A549 (cell line): ENCODE measurements at places on chromosomes 3 and 15.
A peak's percentile ranks its signal among the peaks of the same experiment; 100 is the strongest.

DNA sequence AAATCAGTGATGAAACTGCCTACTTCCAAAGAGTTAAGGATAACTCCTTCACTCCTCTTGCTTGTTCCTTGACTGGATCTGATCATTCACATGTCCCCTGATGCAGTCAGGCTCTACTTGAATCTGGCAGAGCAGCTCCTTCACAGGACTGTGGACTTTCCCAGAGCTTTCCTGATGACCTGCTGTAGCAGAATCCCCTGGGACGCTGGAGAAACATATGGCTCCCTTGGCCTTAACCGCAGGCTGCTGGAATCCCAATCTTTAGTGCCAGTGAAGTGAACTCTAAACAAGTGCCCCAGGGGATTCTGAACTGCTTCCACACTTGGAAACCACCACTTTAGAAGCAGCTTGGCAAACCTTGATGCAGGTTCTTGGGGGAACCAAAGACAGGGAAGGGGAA is 217.8 kb downstream of the CHST2 start:
- DNase-seq = no peak

- DNase-seq = no peak
Observed at GRCh38 chr3:29312960-29313452, 32.1 kb downstream of the RBMS3 start.

DNA sequence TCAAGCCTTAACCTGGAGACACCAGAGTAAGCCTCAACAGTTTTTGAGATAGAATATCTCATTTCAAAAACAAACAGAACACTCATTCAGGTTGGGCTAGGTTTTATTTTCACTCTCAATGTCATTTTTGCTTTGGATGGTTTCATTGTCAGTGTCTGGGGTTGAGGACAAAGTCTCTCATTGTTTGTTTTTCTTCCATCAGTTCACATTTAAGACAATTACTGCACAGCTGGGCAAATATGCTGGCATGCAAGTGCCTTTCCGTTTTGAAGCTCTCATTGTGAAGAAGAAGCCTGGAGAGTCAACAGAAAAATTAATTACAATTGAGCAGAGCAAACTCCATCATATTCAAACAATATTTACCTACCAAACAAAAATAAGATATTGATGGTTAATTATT is 1050.0 kb downstream of the TBL1XR1 start:
- DNase-seq = no peak

- no peak for DNase-seq
Observed at GRCh38 chr15:96332637-96333121, 2.2 kb downstream of the NR2F2 start.

GRCh38 chr3:195751560-195751959 is 30.8 kb downstream of the MUC20 start:
- no peak for DNase-seq

GRCh38 chr3:148606979-148607378 is 90.7 kb upstream of the AGTR1 start:
- DNase-seq = no peak

- DNase-seq = no peak
Observed at GRCh38 chr3:167166594-167167253, 213.4 kb downstream of the ZBBX start.

- peak; percentile 72 for DNase-seq
Observed at GRCh38 chr15:68497206-68497910, 65.4 kb upstream of the ITGA11 start.

- no peak for DNase-seq
Observed at GRCh38 chr15:99823346-99823745, 90.1 kb upstream of the LYSMD4 start.

- DNase-seq = no peak
Observed at GRCh38 chr3:164222197-164222596, 856.1 kb downstream of the SI start.

DNA sequence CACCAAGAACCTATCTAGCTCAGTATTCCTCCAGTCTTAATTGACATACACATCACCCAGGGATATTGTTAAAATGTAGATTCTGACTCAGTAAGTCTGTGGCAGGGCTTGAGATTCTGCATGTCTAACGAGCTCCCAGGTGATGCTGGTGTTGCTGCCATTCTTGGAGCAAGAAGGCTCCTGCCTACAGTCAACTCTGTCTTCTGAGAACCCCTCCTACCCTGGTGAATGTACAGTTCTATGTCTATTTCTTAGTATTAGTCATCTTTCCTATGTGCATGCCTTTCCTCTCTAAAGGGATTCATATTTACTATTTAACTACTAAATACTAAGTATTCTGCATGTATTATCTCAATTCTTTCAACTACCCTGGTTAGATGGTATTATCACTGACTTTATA is 268.7 kb downstream of the EDEM1 start:
- DNase-seq = no peak

DNA sequence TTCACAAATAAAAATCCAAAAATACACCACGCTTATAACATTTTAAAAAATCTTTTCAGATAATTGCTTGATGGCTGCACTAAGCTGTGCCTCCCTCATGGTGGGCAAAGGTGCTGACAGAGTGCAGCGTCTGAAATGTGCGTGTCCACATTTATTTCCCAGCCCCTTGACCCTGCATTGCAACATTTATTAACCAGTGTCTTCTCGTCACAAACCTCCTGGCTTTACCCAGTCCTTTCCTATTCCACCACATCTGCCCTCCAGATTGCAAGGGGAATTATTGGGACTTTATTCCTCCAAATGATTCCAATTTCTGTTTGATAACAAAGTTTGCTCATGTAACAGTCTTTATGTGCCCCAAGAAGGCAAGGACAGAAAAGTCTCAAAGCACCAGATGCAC is 5.5 kb downstream of the RASGRP1 start:
- no peak for DNase-seq

DNA sequence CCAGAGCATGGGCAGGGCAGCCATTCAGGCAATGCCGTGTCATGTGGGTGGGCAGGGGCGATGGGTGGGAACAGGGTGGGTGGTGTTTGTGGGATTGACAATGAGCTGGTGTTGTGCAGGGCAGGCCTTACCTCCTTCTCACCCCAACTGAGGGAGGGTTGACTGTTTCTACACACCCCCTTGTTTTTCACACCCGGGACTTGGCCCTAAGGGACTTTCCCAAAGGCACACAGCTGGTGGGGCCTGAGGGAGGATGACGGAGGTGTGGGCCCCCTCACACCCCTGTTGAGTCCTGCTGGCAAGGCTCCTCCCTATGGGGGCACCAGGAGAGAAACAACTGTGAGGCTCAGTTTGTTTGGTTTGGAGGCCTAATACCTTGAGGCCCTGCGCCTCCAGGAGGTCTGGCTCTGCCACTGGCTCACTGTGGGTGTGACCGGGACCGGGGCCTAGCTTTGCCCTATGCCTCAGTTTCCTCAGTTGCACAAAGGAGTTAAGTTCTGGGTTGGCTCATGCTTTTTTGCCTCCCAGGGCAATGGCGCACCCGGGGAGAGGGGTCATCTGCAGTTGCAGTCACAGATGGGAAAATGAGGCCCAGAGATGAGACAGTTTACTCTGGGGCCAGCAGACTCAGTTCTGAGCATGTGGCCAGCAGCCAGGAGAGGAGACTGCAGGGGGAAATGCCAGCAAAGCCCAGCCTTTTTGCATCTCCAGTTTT is 5.1 kb upstream of the DNAH1 start:
- no peak for DNase-seq

- DNase-seq = no peak
Observed at GRCh38 chr15:59687836-59688235, 1.3 kb downstream of the BNIP2 start.

- DNase-seq = no peak
Observed at GRCh38 chr3:47221798-47222197, 57.9 kb upstream of the SETD2 start.

- no peak for DNase-seq
Observed at GRCh38 chr3:74711913-74712512, 97.6 kb upstream of the CNTN3 start.

GRCh38 chr3:170749765-170750477 is 120.1 kb downstream of the RPL22L1 start:
- no peak for DNase-seq

DNA sequence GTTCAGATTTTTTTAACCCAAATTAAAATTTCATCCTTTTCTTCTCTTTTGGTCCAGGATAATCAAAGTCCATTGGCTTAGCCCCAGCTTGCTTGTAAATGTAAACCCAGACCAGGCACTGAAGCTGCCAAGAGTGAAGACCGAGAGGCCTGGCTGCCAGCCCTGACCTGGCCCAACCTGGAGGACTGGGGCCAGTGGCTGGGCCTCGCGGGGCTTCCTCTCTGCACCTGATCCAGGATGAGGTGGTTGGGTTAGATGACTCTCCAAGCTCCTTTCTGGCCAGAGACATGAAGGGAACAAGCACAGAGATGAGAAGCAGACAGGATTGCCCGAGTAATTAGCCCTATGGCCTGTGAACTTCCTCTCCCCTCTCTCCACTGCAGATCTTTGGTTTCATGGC is 50.6 kb downstream of the CMTM6 start:
- no peak for DNase-seq

- DNase-seq = no peak
Observed at GRCh38 chr3:71045212-71045916, 538.2 kb downstream of the FOXP1 start.

DNA sequence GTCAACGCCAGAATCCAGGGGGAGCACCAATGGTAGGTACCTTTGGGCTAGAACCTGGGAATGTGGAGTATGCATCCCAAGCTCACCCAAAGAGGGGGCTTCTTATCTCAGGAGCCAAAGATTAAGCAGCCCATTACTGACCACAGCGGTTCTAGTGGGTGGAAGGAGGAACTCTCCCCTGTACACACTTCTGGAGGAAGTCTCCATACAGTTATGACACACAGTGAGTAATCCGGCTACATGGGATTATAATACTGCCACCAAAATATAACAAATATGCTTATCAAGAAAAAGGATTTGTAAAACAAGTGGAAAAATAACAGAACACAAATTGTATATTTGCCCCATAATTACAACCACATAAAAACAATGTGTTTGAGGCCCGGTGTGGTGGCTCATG is 8.4 kb downstream of the MYO1E start:
- no peak for DNase-seq

DNA sequence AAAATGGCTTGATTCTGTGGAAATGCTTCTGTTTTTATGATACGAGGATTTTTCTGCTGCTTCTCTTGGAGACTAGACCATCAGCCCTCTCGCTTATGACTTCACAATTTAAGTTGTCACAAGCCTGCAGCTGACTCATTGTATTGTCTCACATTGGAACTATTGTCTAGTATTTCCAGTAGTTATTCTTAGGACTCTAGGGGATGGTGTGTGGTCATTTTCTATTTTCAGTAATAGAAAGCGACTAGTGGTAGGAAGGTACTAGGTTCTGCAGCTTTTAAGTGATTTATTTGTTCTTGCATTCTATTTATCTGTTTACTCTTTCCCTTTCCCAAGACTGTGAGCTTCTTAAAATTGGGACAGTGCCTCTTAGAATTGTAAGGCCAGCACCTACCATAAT is 66.3 kb upstream of the CRTC3 start:
- DNase-seq = peak; percentile 14

GRCh38 chr3:135311699-135312098 is 516.6 kb downstream of the EPHB1 start:
- no peak for DNase-seq

GRCh38 chr15:50143255-50143860 is 24.3 kb upstream of the ATP8B4 start:
- DNase-seq = no peak

GRCh38 chr3:104909198-104909597 is 457.5 kb upstream of the ALCAM start:
- no peak for DNase-seq

- no peak for DNase-seq
Observed at GRCh38 chr15:85744579-85744978, 50.1 kb downstream of the KLHL25 start.

GRCh38 chr15:92951800-92952457 is 51.8 kb downstream of the CHD2 start:
- DNase-seq = no peak

GRCh38 chr3:9369508-9369907 is 6.7 kb downstream of the THUMPD3 start:
- DNase-seq = no peak

GRCh38 chr15:71448688-71449114 is 333.4 kb downstream of the THSD4 start:
- peak; percentile 55 for DNase-seq

DNA sequence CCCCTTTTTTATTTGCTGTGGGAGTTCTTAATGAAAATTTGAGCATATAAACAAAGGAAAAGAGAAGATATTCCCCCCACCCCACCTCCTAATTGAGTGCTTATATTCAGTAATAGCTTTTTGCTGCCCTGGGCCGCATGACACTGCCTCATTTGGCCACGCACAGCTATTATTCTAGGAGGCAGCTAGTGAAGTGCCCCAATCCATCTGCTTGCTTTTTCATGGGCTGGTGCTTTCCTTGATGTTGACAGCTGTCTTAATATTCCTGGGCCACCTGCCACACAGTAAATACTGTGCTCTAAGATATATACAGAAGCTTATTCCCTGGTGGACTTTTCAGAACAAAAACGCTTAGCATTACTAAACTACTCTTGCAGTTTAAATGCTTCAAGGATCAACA is 3.8 kb upstream of the CRYBG3 start:
- DNase-seq = no peak

- no peak for DNase-seq
Observed at GRCh38 chr3:158742871-158743663, 10.8 kb upstream of the RARRES1 start.

- DNase-seq = no peak
Observed at GRCh38 chr3:114456742-114457141, 162.9 kb downstream of the TIGIT start.

- DNase-seq = peak; percentile 14
Observed at GRCh38 chr3:59212128-59212779, 162.4 kb upstream of the CFAP20DC start.

- no peak for DNase-seq
Observed at GRCh38 chr3:79488407-79488806, 279.4 kb downstream of the ROBO1 start.

DNA sequence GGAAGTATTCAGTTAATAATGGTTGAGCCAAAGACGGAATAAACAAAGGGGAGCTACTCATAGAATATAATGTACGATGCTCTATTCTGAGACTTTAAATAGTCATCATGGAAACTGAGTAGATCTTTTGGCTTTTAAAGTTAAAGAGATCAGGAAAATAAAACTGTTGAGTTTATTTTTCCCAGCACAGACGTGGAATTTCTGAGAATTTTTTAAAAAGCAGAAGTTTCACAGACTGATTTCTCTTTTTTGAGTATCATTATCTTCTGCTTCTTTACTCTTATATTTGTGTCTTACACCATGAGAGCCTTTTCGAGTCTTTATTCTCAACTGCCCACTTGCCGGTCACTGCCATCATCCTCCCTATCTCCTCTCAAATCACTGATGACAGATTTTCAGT is 13.2 kb downstream of the P2RY14 start:
- no peak for DNase-seq

DNA sequence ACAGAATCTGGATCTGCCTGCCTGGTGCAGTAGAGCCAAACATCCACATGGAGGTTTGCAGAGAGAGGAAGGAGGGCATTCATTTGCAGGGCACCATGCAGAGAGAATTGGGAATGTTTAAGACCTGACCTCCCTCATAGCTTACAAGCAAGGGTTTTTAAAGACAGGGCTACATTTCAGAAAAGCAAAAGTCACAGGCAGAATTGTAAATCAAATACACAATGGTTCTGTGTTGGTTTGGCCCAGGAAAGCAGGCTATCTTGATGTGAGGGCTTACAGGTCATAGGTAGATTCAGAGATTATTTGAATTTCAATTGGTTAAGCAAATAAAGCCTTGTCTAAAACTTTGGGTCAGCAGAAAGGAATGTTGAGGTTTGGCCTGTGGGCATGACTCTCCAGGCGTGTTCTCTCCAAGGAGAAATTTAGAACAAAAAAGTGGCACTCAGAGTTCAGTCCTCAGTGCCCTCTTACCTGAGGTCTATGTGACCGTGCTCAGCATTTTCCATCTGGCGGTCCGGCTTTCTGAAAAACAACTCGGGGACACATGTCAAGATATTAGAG is 91.5 kb downstream of the CD47 start:
- DNase-seq = peak; percentile 26
